ENCODE measurements at places on chromosomes 2 and 18.

- DNase-seq: no peak
These were observed 281.7 kb downstream of the CCDC85A start for GRCh38 chr2:56465491-56465890.

- peak; percentile 60 for DNase-seq
These were observed 127.7 kb downstream of the RHBDD1 start for GRCh38 chr2:226963528-226963927.

DNA sequence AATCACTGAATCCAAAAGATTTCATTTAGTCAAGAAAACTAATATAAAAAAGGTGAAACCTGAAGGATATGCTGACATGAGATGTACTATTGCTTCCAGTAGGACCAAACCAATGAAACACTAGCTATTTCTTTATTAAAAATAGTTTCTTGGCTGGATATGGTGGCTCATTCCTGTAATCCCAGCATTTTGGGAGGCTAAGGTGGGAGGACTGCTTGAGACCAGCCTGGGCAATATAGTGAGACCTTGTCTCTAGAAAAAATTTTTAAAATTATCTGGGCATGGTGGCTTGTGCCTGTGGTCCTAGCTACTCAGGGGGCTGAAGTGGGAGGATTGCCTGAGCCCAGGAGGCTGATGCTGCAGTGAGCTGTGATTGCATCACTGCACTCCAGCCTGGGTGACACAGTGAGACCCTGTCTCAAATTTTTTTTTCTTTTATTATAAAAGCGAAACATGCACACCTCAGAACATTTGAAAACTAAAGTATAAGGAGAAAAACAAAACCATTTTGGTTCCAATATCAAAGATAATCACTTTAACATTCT lies 266.2 kb downstream of the TGIF1 start:
- no peak for DNase-seq

- no peak for DNase-seq
These were observed 32.6 kb downstream of the MTA3 start for GRCh38 chr2:42601076-42601475.

GRCh38 chr2:47708801-47709499 lies 74.0 kb upstream of the MSH6 start:
- no peak for DNase-seq
